NCI-H2081 (cell line): ENCODE measurements at places on chromosomes 7 and 10.

DNA sequence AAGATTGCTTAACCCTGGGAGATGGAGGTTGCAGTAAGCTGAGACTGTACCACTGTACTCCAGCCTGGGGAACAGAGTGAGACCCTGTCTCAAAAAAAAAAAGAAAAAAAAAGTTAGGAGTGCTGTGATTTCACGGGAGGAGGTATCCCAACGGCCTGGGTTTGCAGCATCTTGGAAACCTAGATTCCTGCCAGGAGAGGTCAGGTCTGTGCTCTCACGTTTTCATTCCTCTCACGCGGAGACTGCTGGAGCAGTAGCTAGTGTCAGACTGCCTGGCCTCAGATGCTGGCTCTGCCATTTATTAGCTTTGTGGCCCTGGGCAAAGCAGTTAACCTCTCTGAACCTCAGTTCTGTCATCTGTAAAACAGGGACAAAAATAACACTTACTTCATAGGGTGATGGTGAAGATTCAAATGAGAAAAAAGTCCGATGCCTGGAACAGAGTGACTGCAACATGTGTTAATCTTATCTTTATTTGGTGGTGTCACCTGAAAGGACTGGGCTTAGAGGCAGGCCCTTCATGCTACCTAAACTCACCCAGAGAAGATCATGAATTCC lies 94.9 kb downstream of the GAD2 start:
- no peak for DNase-seq

DNA sequence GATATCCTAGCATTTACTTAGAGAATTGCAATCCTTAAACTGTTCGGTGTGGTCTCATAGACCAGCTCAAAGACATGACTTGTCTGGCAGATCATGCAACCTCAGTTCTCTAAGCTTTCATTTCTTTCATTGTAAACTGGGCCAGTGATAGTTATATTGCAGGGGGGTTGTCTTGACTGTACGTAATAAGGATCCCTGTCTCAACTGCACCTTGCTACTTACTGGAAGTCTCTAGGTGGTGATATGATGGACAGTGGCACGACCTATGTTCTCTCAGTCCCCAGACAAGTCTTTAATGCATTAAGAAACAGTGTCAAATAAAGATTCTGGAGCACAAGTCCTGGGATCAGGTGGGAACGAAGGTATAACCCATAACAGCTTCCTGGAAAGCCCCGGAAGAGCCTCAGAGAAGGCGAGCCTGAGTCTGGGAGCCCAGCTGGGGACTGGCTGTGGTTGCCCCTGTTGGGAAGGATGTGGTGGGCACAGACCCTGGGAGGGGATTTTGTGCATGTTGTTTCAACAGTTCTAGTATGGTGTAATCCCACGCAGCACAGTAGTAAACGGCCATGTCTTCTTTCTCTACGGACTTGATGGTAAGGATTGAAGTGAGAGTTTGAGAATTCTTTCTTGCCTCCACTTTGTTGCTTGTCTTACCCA lies 26.0 kb upstream of the TARP start:
- DNase-seq = no peak

DNA sequence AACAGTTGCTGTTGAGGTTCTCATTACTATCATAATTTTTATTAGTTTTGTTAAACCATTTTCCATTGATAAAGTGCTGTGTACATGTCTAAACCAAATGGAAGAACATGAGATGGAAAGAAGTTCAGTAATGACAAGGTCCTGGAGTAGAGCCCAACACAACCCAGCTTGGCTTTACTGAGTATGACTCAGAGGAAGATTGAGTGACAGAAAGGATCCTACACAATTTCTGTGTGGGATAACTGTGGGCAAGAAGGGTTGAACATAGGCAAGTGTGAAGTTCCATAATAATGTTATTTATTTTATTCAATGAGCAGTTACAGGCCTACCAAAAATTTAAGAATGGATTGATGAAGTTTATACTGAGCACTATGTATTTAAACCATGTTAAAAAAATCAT lies 15.9 kb downstream of the PRKG1 start:
- no peak for DNase-seq

DNA sequence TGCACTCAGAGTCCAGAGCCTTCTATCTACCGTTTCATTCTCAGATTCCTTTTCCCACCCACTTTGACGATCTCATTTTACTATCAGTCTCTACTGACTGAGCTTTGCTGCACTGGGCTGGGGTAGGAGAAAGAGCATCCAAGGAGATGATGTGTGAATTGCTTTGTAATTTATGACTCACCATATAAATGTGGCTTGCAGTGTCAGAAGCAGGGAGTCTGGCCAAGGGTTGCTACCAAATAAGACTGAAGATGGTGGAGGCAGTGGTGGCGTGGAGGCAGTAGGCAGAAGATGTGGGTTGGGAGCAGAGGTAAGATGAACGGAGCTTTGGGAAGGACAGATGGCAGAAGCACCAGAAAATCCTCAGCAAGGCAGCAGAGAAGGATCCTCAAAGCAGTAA lies 73.3 kb upstream of the AGK start:
- DNase-seq = no peak

GRCh38 chr10:13383399-13383761 lies 35.3 kb upstream of the SEPHS1 start:
- DNase-seq = no peak

DNA sequence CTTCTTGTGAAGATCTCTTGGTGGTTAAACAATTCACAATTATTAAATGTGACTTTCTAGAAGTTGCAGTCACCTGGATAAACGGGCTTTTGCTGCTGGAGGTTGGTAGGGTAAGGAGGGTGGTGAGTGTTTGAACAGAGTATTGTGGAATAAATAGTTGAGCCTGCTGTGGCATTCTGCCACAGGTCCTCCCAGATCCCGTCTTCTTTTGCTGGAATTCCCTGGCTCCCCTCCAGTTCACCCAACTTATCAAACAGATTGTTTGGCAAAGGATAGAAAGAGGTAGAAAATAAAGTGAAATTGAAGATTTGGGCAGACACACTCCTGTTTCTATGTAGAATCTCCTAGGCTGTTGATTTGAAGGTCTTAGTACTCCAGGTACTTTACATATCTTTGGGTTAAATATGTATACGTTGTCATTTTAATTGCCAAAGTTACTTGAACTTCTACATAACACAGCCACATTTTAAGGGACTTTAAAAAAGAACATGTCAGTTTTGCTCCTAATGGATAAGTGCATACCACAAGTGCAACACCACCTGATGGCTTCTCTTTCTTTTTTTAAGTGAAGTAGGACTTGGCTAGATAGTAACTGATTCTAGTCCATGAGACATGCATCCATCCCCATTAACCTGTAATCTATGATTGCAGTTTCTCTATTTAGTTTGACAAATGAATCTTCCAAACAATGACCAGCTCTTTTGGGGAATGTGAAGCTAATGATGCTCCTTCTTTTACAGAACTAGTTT lies 83.0 kb downstream of the ARL4A start:
- DNase-seq = no peak

- DNase-seq = no peak
Observed at GRCh38 chr7:152467225-152467624, 31.4 kb upstream of the KMT2C start.
